Glutamatergic neuron (in vitro differentiated cells): ENCODE measurements at places on chromosomes 3 and 15. TPM values are rescaled to one million over a fixed set of nuclear protein-coding genes. Genes with fewer than 3 reads are reported as not detected.

Gene NGLY1
- 28.0 TPM for total RNA-seq

Gene PLA1A
- total RNA-seq: not detected

Gene LMAN1L
- not detected for total RNA-seq

DNA sequence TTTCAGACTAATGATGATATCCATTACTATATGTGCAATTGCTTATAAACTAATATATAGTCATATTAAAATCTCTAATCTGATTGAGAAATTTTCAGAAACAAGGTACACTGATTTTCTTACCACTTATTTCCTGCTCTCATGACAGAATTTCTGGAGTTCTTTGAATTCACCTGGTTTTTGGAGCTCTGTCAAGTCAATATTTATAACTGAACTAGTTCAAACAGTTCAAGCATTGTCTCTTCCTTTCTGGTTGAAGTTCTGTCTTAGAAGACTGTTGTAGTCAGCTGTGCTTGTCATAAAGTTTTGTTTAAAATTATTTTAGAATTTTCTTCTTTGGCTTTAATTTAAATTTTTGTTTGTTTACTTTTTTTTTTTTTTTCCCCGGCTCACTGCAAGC, 239.9 kb upstream of the CTDSPL start:
- H3K4me1 ChIP-seq: peaks cover 2% of the 10 kb centered on the region
- DNase-seq: no peak
- H3K4me3 ChIP-seq: no peak overlapping the region
- H3K27me3 ChIP-seq: peaks cover 2% of the 10 kb centered on the region
- no peak overlapping the region for H3K27ac ChIP-seq

DNA sequence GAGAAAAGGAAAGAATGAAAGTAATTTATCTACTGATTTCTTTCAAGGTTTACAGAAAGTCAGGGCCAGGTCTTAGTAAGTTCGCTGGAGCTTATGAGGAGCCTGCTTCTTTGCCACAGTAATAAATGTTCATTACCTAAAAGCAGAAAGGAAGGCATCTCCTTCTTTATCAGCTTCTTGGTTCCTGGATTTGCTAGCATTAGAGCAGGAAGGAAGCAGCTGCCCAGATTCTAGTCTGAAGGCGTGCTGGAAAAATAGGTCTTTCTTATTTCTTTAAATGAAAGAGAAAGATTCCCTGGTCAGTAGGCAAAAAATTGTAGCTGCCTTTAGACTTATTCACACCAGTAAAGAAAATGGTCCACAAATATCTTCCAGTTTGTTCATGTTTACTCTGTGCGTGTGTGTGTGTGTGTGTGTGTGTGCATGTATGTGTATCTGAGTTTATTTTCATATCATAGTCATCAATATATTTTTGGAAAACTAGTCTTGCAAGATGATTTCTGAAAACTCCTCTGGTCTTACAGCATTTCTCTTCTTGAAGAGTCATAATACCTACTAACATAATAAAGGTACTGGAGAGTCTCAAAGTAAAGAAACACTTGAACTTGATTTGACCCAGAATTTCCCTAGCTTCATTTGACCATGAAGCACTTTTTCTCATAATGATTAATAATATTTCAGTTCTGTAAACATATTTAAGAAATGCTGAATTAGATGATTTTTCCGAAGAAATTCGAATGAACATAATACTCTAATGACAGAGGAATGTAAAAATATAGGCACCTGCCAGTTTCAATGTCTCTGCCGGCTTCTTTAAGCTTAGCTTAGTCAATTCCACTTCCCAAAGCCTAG, 255.3 kb upstream of the ZPLD1 start:
- H3K4me1 ChIP-seq: no peaks in the 10 kb centered on the region
- DNase-seq: no peak
- H3K4me3 ChIP-seq: no peak overlapping the region

- peaks cover 2% of the 10 kb centered on the region for H3K4me1 ChIP-seq
- H3K4me3 ChIP-seq: no peak overlapping the region
- no peak for DNase-seq
- H3K27me3 ChIP-seq: peaks cover 2% of the 10 kb centered on the region
- no peak overlapping the region for H3K27ac ChIP-seq
These were observed 349.3 kb upstream of the SOX2 start for GRCh38 chr3:181362378-181362777.

- H3K27me3 ChIP-seq: peaks cover 2% of the 10 kb centered on the region
- no peak for DNase-seq
- H3K4me1 ChIP-seq: no peaks in the 10 kb centered on the region
- H3K36me3 ChIP-seq: peaks cover 10% of the 10 kb centered on the region
- no peak overlapping the region for H3K4me3 ChIP-seq
These were observed 460.8 kb upstream of the CFAP20DC start for GRCh38 chr3:59510576-59510975.

- DNase-seq: no peak
- no peaks in the 10 kb centered on the region for H3K36me3 ChIP-seq
- H3K4me1 ChIP-seq: peaks cover 12% of the 10 kb centered on the region
These were observed 213.4 kb downstream of the ZBBX start for GRCh38 chr3:167166594-167167253.

- no peak overlapping the region for H3K4me3 ChIP-seq
- peaks cover under 1% of the 10 kb centered on the region for H3K27me3 ChIP-seq
- H3K27ac ChIP-seq: no peak overlapping the region
- peaks cover 14% of the 10 kb centered on the region for H3K4me1 ChIP-seq
- no peaks in the 10 kb centered on the region for H3K36me3 ChIP-seq
These were observed 180.3 kb upstream of the TSC22D2 start for GRCh38 chr3:150227839-150228238.

DNA sequence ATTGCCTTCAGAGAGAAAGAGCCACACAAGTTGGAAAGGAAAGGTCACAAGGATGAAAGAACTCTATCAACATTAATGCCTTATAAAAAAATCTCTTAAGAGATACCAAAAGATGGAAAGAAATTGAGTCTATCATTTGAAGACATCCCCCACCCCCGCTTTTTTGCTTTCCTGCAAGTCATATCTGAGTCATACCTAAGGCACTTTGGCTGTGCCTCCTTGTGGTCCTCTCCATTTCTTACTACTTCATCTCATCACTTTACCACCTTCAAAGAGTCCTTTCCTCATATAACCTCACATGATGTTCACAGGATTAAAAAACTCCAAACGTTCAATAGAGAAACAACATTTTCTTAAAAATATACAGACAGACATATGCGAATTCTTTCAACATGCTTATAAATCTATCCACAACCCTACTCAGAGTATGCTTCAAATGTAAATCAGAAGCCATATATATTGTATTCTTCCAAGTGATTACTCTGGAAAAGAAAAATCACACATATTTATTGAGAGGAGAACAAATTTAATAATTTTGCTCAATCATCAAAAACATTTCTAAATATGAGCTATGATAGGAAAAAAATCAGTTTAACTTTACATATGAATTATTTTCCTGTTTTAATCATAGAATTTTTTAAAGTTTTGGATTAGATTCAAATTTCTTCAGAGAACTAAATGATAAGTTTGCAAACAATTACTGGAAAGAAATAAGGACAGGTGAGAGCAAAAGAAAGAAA, 1003.9 kb upstream of the CFAP20DC start:
- H3K4me3 ChIP-seq: no peak overlapping the region
- no peak overlapping the region for H3K27ac ChIP-seq
- no peak for DNase-seq
- H3K36me3 ChIP-seq: peaks cover 6% of the 10 kb centered on the region
- H3K27me3 ChIP-seq: peaks cover 3% of the 10 kb centered on the region
- peaks cover 3% of the 10 kb centered on the region for H3K4me1 ChIP-seq
